ENCODE measurements at places on chromosomes 6 and 20. TPM values are rescaled to one million over a fixed set of nuclear protein-coding genes. Genes with fewer than 3 reads are reported as not detected.

Gene C20orf202
- 0.43 TPM for polyA plus RNA-seq

Gene PARD6B
- 30.2 TPM for polyA plus RNA-seq

Gene PTCRA
- not detected for polyA plus RNA-seq

Gene UNC5CL
- polyA plus RNA-seq: 8.4 TPM

Gene RPS18
- polyA plus RNA-seq: 2,698 TPM

Gene KIF13A
- polyA plus RNA-seq: 43.1 TPM

Gene MOXD1
- 197 TPM for polyA plus RNA-seq

Gene RSPO3
- polyA plus RNA-seq: 26.7 TPM

Gene SOX4
- 128 TPM for polyA plus RNA-seq

Gene PTPRT
- 0.53 TPM for polyA plus RNA-seq

Gene SLC22A1
- 1.5 TPM for polyA plus RNA-seq

Measured in left kidney (tissue), 8 donors.